ENCODE measurements at places on chromosomes 2 and 18.

GRCh38 chr2:84285056-84285747 is 173.9 kb downstream of the SUCLG1 start:
- no peak for DNase-seq

GRCh38 chr2:225637259-225637658 is 237.7 kb downstream of the NYAP2 start:
- DNase-seq = peak; percentile 6

- no peak for DNase-seq
Observed at GRCh38 chr2:197069958-197070357, 143.5 kb upstream of the PGAP1 start.

GRCh38 chr2:212227755-212228154 is 310.8 kb downstream of the ERBB4 start:
- DNase-seq = peak; percentile 88

DNA sequence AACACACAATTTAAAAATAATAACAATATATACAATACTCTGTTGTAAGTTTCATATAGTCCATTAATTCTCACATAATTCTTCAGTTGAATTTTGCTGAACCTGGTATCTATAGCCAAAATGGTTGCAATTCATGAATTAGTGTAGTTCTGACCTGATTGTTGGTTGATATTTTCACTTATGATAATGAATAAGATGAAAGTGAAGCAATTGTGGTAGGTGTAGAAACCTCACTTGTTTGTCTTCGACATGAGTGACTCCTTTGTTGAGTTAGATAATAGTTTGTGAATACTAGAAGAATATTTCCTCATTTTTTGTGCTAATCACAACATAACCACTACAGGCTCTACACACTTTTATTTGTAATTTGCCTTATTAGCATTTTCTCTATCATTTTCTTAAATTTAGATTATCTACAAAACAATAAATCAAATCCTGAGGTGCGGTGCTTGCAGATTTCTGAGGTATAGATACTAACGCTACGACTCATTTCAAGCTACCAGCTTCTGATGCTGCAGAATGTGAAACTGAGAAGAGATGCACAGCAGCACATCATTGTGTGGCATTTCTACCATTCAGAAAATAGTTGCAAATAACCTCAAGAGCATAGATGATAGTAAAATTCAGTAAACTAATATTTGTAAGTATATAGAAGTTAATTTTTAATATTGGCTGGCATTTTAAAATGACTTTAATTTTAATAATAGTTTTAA is 117.9 kb downstream of the KCNH7 start:
- DNase-seq = no peak

DNA sequence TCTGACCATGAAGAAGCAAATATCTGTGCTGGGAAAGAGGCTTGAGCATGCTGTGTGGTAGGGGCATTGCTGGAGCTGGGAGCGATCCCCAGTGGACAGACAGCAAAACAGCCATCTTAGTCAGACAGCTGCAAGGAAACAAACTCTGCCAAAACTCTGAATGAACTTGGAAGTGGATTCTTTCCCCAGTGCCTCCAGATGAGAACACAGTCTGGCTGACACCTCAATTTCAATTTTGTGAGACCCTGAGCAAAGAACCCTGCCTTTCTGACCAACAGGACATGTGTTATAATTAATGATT is 23.2 kb upstream of the FAP start:
- DNase-seq = peak; percentile 41

- DNase-seq = no peak
Observed at GRCh38 chr18:56921896-56922480, 224.9 kb upstream of the BOD1L2 start.

DNA sequence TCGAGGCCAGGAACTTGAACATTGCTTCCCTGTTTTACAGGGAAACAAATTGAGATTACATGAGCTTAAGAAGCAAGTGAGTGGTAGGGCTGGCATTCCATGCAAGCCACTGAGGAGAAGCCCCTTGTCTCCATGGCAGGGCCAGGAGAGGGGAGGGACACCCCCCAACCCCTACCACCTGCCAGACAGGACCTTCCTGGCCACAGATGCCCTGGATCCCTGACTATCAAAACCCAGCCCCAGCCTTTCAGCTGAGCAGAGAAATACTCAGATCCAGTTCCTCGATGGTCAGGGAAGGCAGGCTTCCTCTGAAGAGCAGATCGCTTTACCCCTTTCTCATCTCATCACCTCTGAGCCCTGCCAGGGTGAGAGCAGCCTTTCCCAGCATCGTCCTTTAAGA is 53.8 kb upstream of the ALPP start:
- no peak for DNase-seq

- no peak for DNase-seq
Observed at GRCh38 chr18:70107091-70107490, 98.4 kb downstream of the RTTN start.

GRCh38 chr2:44934038-44934982 is 7.2 kb upstream of the SIX3 start:
- no peak for DNase-seq

GRCh38 chr2:177325554-177325953 is 61.0 kb upstream of the NFE2L2 start:
- DNase-seq = peak; percentile 77

GRCh38 chr2:231554748-231555545 is 24.7 kb upstream of the NMUR1 start:
- DNase-seq = no peak

DNA sequence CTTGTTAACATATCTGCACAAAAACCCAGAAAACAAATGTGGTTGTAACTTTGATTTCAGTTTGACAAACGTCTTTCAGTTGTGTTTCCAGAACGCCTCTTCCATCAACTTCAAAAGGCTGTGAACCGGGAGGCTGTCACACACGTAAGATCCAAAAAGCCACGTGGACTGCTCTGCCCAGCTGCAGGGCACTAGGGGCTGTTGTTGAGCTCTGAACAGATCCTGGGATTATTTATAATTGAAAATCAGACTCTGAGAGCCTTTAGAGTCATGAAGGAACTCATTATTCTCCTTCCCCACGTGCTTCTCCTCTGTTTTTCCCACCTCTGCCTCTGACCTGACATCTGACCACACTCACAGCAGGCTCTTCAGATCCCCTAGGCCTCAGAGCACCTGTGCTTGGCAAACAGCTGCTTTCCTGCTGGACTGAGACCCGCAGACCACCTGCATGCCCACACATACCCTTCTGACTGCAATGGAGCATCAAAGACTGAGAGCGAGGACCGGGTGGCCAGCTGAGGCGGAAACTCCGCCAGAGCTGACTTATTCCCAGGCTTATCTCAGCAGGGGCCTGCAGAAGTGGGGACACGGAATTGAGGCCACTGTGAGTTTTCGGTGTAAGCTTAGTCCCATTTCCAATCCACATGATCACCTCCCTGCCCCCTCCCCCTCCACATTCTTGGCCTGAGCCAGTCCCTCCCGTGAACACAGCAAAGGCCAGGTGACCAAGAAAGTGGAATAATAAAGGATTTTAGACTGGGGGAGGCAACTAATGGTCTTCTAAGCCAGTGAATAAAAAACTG is 114.8 kb downstream of the ATL2 start:
- DNase-seq = no peak

All from fibroblast of upper back skin (primary cell).